HTR-8/SVneo (cell line): ENCODE measurements at places on chromosomes 16 and 17.

- DNase-seq: no peak
Observed at GRCh38 chr17:69348429-69348828, 21.5 kb upstream of the ABCA5 start.

DNA sequence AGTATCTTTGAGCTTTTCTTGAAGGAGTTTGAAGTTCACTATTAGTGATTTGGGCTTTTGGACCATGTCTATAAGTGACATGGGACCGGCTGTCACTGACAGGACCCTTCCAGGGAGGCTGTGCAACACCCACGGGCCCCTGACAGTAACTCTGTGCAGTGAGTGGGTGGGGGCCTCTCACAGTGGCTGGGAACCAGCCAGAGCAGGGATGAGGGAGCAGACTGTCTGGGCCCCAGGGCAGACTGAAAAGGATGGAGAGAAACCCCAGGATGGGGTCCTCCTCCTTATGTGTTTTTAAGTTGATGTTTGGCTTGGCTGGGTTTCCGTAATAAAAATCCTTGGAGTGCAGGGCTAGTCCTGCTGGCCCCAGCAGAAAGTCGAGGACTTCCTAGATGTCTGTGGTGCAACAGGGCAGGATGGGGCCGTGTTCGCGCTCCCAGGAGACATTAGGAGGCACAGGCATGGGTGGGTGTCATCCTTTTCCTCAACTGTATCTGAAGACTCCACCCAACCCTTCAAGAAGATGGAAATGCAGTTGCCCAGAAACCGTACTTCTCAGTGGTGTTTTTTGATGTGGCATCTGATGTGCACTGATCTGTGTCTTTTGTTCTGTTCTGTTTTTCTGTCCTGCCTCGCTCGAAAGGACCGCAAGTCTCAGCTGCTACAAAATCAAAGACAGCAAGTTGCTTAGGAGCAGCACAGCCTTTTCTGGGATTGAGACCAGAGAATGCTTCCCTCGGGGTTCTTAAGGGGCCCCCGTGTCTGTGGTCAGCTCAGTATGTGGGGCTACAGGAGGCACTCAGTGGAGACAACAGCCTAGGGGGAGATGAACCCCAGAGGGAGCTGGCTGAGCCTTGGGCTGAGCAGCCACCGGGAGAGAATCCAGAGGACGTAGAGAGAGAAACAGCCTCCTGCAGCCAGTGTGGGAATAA is 24.2 kb downstream of the PLD6 start:
- DNase-seq: no peak

DNA sequence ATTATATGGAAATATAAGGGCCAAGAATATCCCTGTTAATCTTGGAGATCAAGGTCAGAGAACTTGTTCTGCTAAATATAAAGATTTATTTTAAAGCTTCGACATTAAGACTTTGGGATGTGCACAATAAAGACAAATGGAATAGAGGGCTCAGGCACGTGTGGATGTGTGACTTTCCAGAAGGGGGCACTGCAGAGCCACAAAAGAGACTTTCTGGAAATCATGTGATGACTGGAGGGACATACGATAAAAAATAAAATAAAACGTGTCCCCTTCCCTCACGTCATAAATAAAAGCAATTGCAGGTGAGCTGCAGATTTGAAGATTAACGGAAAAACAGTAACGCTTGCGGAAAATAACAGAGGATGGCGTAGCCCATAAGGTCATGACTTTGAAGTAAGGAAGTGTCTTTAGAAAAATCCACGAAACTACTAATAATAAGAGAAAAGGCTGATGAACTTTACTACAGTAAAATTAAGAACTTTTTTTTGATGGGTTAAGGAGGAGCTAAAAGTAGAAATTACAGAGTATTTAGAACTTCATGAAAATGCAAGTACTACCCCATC is 9.4 kb upstream of the ENGASE start:
- DNase-seq: no peak

DNA sequence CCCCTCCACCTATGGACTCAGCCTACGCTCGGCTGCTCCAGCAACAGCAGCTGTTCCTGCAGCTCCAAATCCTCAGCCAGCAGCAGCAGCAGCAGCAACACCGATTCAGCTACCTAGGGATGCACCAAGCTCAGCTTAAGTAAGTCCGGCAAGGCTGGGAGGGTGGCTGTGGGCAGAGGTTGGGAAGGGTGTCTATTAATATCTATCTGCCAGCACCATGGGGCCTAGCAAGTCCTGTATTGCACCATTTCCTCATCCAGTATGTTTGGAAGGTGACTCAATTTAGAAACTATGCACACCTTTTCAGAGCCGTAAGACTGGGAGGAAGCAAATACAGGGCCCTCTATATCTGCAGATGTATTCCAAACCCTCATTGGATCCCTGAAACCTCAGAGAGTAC is 45.0 kb upstream of the ARHGAP44 start:
- no peak for DNase-seq

- DNase-seq: no peak
Observed at GRCh38 chr16:29720703-29721102, 25.1 kb downstream of the C16orf54 start.

- no peak for DNase-seq
Observed at GRCh38 chr17:66989579-66989978, 25.1 kb downstream of the CACNG4 start.

GRCh38 chr17:37359682-37360188 is 16.1 kb upstream of the C17orf78 start:
- no peak for DNase-seq

DNA sequence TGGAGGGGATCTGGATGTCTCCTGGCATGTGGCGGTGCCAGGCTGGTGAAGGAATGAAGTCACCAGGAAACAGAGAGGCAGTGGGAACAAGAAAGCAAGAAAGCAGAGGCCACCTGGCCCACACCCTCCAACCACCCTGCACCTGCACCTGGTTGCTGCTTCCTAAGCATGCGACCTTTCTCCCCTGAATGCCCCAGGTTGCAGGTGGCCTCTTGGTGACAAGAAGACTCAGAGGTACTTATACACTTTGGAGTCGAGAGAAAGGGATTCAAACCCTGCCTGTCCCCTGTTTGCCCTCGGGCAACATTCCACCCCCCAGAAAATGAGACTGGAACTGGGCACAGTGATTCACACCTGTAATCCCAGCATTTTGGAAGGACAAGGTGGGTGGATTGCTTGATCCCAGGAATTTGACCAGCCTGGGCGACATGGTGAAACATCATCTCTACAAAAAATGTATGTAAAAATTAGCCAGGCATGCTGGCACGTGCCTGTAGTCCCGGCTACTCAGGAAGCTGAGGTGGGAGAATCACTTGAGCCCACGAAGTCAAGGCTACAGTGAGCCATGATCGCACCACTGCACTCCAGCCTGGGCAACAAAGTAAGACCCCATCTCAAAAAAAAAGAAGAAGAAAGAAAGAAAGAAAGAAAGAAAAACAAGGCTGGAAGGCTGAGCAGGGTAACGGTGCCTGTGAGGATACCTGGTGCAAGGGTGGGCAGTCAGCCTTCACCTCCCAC is 34.6 kb upstream of the TNRC6C start:
- DNase-seq: no peak

DNA sequence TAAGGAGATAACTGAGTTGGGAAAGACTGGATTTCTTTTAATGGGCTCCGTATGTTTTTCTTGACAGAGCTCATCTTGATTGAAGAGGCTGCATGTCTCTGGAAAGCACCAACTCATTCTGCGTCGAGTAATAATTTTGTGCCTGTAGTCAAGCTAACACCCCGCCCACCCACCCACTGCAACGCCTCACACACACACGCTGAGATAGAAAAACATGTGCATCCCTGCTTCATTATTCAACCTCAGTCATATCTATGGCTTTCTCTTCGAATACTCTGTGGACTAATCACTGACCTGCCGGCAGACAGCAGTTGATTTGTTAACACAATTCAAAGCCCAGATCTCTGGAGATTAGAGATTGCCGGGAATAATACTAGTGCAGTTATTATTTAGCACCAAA is 220.2 kb upstream of the TOM1L1 start:
- no peak for DNase-seq

GRCh38 chr17:80427366-80428282 is 12.7 kb downstream of the ENDOV start:
- DNase-seq: no peak

- no peak for DNase-seq
Observed at GRCh38 chr16:66036793-66037715, 329.4 kb upstream of the CDH5 start.

DNA sequence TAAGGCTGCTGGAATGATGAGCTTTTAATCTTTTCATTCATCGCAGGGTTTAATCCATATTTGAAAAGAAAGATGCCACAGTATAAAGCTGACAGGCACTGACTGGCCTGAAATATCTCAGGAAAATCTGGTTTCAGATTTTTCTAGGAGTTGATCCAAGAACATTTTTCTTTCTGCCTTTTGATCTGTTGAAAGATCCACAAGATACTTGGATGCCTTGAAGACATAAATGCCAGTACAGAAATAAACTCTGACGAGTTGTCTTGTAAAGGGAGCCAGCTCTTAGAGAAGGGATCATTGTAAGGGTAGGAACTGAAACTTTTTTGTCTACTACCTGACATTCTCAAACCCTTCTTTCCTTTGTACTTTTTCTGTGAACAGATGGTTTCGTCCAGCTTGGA is 25.4 kb upstream of the KRT20 start:
- DNase-seq: no peak

DNA sequence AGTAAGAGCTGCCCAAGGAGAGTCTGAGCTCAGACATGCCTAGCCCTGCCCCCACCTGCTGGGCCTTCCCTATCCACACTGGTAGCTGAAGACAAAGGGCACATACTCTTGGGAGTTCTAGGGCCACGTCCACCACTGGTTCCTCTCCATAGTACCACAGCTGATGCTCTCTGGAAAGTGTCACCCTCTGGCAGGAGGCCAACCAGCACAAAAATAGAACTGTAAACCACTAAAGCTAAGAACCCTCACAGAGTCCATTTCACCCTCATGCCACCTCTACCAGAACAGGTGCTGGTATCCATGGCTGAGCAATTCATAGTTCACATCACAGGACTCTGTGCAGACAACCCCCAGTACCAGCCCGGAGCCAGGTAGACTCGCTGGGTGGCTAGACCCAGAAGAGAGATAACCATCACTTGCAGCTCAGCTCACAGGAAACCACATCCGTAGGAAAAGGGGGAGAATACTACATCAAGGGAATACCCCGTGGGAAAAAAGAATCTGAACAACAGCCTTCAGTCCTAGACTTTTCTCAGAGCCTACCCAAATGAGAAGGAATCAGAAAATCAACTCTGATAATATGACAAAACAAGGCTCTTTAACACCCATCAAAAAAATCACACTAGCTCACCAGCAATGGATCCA is 115.3 kb downstream of the CEP112 start:
- DNase-seq: no peak

- no peak for DNase-seq
Observed at GRCh38 chr16:11480634-11481033, 106.1 kb downstream of the LITAF start.

DNA sequence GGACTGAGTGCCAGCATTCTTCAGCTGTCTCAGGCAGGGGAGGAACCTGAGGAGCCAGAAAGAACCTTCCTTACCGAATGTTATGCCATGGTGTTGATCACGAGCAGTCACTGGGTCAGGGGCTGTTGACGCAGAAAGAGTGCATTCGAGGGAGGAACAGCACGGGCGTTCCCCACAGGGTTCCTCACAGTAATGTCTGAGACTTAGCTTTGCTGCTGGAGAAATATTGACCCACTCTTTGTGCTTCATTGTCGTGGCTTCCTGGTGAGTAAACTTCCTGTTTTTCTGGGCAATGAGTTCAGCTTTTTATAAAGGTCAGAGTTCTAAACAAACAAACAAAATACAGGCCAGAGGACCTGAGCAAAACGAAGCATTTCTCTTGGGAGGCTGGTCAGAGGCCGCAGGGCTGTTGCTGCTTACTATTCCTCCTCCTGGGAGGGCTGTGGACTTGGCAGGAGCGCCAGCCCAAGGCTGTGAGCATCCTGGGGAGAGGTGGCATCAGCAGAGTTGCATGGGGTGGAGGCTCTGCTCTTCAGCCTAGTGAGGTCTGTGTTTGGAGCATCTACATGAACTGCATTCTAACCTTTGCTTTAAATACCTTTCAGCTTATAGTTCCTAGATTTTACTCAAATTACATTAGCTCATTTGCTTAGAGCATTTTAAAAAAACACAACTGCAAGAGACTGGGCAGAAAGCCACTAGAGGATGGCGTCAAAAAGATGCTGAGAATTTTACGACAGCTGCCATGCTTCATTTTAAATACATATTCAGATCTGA is 143.1 kb upstream of the CACNG5 start:
- DNase-seq: no peak

GRCh38 chr17:83198366-83199341 is 119.2 kb downstream of the METRNL start:
- no peak for DNase-seq

DNA sequence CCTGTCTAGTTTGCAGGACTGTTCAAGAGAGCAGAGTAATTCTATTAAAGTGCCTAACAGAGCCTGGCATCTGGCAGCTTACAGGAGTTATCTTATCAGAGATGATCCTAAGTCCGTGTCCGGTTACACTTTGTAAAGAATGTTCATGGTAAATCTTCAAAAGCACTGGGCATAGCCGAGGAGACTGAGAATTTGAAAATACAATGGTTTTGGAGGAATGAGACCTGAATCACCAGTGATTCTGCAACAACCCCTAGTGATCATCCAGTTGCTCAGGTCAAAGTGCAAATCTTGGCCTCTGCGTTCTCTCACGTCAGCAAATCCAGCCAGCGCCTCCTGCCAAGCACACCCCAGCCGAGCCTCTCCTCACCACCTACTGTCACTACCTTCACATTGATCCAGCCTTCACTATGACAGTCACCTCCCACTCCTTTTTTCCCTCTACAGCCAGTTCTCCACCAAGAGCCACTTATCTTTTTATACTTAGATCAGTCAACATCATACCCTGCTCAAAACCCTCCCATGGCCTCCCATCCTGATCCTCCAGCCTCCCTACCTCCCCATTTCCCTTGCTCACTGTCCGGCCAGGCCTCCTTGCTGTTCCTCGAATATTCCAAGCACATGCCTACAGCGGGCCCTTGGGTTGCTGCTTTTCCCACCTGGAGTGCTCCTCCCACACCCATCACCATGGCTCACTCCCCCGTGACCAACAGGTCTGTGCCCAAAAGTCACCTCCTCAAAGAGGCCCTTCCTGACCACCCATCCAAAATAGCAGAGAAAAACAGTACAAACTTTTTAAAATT is 57.4 kb upstream of the ERN1 start:
- no peak for DNase-seq

GRCh38 chr17:80729761-80730160 is 185.1 kb downstream of the RPTOR start:
- DNase-seq: no peak

- no peak for DNase-seq
Observed at GRCh38 chr17:32542186-32542585, 55.4 kb downstream of the CDK5R1 start.

DNA sequence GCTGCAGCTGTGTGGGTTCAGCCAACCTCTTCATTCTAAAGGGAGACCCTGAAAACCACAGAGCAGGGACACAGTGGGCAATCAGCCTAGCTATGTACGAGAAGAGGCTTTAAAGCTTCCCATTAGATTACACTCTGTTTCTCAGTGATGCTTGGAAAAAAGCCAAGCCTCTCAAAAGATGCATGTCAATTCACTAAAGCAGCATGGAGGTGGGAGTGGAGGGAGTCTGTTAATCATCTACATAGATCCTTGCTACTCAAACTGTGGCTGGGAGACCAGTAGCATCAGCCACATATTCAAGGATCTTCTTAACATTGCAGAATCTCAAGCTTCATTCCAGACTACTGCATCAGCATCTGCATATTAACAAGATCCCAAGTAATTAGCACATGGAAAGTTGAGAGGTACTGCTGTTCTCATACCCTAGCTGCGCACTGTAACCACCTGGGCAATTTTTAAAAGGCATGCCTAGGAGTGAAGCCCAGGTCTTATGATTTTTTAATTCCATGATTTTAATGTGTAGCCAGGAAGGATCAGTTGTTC is 305.9 kb downstream of the PMP22 start:
- no peak for DNase-seq
